ENCODE measurements at places on chromosomes 11 and 22.

- no peak for DNase-seq
These were observed 47.0 kb downstream of the GAB2 start for GRCh38 chr11:78370406-78371172.

GRCh38 chr11:116275635-116276034, 497.2 kb downstream of the BUD13 start:
- DNase-seq: no peak

- no peak for DNase-seq
These were observed 97.0 kb upstream of the DRD2 start for GRCh38 chr11:113572136-113572735.

DNA sequence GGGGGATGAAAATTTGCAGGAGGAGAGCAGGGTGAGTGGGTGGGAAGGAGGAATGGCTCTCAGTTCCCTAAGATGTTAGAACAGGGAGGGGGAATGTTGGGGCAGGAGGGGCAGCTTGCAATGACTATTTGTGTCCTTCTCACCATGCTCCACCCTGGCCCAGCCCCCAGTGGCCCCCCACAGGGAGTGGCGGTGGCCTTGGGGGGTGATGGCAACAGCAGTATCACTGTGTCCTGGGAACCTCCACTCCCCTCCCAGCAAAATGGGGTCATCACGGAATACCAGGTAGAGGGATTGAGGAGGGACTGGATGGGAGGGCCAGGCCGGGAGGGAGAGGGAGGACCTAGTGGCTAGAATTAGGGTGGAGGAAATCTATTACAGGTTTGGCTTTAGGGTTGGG, 10.2 kb downstream of the ROBO3 start:
- peak; percentile 63 for DNase-seq

GRCh38 chr22:35530700-35531099, 9.9 kb upstream of the RASD2 start:
- no peak for DNase-seq

GRCh38 chr22:42754658-42755057, 34.0 kb upstream of the A4GALT start:
- no peak for DNase-seq

DNA sequence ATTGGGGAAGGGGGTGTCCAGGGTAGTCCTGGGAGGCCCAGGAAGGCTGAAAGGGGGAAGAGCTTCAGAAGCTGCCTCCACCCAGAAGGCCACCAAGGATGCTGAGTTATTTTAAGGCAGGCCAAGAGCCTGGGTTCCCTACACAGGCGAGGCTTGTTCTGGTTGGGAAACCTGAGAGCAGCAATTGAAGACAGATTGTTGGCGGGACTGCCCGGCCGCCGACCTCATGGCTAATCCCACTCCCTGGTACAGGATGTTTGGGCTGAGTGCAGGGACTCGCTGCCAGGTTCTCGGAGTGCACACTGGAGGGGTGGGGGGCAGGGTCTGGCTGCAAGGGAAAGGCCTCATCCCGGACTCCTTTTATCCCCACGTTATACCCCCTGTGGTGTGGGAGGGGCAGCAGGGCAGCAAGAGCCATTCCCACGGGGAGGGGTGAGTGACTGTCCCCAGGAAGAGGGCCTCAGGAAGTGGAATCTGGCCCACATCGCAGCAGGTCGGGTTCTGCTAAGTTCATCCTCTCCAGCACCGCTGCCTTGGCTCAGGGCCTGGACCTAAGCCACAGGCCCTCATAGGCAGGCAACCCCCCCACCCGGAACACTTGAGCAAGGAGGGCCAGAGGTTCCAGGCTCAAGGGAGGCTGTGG, 43.6 kb upstream of the PRR5 start:
- no peak for DNase-seq

DNA sequence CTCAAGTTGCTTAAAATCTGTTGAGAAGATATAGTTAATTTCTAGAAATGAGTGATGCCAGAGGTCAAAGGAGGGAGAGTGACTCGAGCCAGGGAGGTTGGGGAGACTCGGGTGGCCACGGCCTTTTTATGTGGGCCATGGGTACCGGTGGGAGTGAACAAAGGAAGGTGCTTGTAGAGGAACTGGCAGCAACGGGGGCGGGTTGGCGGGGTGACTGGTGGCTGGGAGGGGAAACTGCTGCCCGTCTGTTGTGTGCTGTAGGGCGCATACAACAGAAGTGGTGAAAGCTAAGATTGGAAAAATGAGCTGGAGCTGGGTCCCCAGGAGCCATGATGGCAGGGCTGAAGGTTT, 5.4 kb downstream of the DAGLA start:
- DNase-seq: no peak

DNA sequence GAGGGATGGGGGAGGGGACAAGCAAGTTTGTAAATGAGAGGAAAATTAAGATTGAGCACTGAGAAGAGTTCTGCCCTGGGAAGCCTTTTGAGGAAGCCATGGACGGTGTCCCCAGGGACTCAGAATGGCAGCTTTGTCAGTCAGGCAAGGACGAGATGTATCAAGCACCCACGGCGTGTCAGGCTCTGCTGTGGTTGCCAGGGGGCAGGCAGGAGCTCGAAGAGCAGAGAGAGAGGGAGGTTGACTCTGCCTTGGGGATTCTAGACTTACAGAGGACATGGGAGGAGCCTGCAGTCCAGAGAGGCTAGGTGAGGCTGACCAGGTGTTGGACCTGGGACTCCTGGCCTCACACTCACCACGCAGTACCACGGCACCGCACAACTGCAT, 29.1 kb upstream of the SYT7 start:
- no peak for DNase-seq

Data from left forelimb (tissue), 1 donor.